ENCODE measurements at places on chromosomes 7 and 10.

GRCh38 chr10:63758080-63758479 is 236.9 kb downstream of the REEP3 start:
- no peak for DNase-seq

DNA sequence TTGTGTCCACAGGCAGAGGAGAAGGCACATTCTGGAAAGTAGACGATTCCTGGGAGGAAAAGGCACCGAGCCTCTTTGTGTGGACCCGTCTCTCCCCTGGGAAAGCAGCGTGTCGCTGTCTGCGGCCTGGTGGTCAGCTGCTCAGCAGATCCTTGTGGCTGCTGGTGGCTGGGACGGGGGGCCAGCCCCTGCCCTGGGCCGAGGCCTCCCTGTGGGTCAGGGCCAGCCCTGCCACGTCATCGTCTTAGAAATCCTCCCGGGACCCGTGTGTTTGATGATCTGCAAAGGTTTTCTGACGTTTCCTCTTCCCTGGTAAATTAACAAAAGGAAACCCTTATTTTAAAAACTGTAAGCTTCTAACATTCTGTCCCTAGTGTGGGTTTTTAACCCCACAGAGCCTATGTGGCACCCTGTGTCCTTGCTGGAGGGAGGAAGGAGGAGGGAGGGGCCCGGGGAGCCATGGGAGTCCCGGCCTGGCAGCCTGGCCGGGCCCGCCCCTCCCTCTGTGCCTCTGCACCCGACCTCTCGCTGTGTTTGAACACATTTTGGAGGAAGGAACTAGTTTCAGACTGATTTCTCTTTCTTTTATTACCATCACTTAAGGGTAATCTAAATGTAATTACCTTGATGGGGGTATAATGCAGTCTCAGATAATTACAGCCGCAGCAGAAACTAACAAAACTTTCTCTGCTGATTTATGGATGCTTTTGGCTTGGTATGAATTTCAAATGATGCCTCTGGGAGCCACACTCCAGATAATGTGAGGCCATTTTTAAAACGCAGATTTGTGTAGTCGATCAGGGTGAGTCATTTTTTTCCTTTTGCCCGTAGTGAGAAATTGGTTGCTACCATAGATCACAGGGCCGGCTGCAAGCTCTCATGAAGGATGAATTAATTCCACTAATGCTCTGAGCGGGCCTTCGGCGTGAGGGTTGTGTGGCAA is 85.5 kb downstream of the NKX6-2 start:
- no peak for DNase-seq

- no peak for DNase-seq
Observed at GRCh38 chr10:12529976-12530375, 180.6 kb downstream of the CAMK1D start.

GRCh38 chr7:142711746-142712616 is 37.3 kb upstream of the PRSS1 start:
- DNase-seq, result no peak

DNA sequence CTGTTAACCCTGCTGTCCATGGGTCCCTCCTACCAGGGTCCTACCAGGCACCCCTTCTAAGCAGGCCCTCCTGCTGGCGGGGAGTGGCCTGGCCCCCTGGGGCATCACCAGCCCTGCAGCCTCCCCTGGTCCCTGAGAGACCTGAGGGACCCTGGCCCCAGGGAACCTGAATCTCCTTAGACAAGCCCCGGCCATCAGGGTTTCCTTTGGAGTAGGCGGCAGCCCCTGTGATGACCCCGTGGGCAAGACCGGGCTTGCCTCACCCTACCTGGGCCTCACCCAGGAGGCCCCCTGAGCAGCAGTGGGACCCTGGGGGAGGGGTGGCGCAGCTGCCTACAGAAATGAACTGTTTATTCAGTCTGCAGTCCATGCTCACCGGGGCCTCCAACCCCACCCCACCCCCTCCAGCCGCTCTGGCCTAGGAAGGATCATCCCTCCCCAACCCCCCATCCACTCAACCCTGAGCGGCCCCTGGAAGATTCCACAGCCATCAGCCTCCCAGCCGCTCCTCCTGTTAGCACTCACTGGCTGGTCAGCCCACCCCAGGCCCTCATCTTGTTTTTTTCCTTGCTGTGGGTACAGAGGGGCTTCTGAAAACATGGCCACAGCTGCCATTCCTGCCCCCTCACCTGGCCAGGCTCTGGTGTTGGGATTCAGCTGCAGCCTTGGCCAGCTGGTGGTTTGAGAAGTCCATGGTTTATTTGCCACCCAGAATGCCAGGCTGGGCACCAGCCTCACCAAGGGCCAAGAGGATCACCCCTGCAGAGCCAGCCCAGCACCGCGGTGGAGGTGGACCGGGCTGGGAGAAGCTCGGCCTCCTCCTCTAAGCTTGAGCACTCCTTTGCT is 34.8 kb upstream of the CHST15 start:
- no peak for DNase-seq

- no peak for DNase-seq
Observed at GRCh38 chr7:69526570-69526969, 71.7 kb upstream of the AUTS2 start.
